NCI-H1417 treated with DMSO at 0.1 percent for 48 hours (cell line): ENCODE measurements at places on chromosomes 12 and 14.
A peak's percentile ranks its signal among the peaks of the same experiment; 100 is the strongest.

DNA sequence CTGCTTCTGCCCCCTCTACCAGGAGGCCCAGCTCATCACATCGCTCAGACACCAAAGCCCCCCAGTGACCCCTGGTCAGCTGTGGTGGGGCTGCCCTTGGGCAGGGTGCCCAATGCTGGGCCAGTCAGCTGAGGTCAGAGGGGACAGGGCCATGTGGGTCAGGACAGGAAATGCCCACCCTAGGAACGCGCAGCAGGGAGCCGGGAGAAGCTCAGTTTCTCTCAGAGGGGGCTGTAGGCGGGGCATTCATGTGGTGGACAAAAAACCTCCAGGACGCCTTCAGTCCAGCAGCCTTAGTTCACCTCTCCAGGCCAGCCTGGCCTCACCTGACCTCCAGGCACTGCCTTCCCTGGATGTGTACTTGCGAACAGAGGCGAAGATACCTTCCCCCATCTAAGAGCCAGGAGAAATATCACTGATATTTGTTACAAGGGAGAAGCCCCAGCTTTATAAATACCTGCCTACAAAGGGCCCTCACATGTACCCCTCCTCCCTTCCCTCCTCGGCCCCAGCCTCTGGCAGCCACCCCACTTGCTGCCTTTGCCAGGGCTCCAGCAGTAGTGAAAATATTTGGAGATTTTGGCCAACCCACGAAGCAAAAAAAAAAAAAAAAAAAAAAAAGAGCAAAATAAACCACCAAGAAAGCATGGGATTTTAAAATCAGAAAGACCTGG, 41.9 kb upstream of the PLEKHG6 start:
- no peak for DNase-seq

- DNase-seq, result no peak
Observed at GRCh38 chr14:61491224-61491623, 169.8 kb downstream of the PRKCH start.

GRCh38 chr12:120490833-120491512, 4.9 kb upstream of the DYNLL1 start:
- DNase-seq, result no peak

GRCh38 chr12:15979096-15980092, 68.3 kb downstream of the DERA start:
- no peak for DNase-seq

GRCh38 chr14:96039633-96040311, 610 bp downstream of the C14orf132 start:
- peak; percentile 51 for DNase-seq

GRCh38 chr14:90892970-90893369, 76.7 kb upstream of the TTC7B start:
- no peak for DNase-seq

DNA sequence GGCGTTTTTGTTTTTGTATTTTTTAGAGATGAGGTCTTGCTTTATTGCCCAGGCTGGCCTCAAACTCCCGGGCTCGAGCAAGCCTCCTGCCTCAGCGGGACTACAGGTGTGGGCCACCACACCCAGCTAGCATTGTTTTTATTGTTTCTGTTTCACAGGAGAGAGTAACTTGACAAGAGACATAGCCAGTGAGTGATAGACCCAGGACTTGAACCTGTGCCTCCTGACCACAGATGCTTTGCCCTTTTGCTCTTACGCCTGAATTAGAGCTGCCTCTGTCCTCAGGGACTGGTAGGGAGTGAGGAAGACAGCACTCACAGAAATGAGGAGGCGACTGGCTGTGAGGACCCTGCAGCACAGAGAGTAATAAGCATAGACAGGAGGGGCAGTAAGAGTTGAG, 2.3 kb downstream of the EVL start:
- DNase-seq, result no peak

DNA sequence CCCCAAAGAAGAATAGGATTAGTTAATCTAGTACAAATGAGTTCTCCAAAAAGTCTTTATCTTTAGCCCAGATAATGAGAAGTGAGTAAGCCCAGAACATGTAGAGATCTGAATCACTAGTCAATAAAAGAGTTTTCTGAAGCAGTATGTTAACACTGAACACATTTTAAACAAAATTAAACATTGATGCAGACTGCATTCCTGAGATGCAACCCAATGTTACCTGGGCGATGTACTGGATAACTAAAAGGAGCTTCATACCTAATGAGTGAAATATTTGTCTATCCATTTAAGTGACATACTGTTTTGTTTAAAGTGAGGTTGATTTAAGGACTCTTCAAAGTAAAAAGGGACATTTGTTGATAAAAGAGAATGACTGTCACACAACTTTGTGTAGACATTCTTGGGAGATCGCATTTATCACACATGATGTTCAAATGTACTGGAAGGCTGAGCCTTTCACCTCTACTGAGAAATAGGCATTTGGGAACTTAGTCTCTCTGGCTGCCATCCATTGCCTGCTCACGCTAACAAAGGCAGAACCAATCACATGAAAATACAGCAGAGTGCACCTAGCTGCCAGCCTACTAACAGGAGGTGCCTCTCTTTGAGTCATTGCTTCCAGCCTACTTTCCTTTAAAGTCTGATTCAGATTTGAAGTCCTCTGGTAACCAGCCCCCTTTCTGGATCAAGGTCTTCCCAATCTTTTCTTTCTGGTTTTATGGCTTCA, 287.7 kb downstream of the BTG1 start:
- no peak for DNase-seq

DNA sequence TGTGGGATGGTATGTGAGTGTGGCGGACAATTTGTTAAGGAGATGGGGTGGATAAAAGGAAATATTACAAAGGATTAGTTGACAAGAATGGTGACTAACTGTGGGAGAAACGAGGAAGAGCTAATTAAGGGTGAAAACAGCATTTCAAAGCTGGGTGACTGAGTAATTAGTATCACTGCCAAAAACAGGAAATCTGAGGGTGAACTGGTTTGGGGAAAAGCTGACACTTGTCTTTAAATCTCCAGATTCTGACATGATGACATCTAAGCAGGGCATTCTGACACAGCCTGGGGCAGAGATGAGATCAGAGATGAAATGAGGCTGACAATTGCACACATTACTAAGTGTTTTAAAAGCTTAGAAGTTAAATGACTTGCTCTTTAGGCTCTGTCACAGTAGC, 42.4 kb upstream of the CCDC175 start:
- DNase-seq, result no peak

DNA sequence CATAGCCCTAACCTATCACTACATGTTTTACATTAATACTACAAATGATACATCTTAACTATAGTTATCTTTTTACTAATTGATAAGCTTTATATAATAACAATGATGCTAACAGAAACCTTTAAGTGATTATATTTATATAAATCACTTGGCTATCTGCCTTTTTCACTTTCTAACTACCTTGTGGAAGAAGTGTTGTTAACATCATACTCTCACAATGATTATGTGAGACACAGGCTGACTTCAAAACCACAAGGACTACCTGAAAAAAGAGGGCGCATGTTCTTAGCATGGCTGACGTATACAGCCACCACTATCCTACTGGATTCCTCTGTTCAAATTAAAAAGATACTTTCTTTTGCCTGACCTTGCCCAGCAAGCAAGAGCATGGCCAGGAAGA, 135.3 kb upstream of the SOX5 start:
- DNase-seq, result no peak

DNA sequence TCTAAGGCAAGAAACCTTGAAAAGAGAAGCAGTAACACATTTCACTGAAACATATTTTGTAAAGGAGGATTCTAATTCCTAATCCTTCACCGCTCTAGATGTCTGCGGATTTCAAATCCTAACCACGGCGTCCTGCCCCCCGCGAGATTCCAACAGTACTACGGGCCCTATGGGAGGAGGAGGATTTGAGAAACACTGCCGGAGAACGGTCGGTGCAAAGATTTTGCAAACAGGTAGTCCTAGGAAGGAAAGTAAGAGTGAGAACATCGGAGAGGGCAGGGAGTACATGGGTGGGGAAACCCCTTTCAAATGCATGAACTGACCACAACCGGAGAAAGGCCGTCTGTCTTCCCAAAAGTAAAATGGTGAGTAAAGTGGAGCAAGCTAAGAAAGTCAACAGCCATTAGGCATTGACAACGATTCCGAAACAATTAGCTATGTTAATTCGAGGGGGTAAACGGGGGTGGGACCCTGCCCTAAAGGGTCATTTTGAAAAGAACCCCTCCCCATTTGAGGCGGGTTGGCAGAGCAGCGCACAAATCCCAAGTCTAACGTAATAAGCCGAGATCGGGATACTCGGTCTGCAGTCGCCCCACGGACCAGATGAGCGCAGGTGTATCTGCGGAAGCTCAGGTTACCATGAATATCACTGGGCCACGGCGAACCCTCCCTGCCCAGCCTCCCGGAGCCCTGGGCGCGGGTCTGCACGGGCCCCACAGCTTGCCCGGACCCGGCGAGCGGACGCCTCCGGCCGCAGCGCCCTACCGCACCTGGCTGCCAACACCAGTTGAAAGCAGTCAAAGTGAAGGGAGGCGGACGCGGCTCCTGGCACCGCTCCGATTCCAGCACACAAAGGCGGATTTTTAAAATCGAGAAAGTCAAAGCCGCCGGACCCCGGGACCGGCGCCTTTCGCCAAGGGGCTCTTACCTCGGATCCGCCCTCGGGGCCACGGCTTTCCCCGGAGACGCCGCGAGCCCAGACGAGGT, 662 bp downstream of the EPS8 start:
- peak; percentile 76 for DNase-seq

DNA sequence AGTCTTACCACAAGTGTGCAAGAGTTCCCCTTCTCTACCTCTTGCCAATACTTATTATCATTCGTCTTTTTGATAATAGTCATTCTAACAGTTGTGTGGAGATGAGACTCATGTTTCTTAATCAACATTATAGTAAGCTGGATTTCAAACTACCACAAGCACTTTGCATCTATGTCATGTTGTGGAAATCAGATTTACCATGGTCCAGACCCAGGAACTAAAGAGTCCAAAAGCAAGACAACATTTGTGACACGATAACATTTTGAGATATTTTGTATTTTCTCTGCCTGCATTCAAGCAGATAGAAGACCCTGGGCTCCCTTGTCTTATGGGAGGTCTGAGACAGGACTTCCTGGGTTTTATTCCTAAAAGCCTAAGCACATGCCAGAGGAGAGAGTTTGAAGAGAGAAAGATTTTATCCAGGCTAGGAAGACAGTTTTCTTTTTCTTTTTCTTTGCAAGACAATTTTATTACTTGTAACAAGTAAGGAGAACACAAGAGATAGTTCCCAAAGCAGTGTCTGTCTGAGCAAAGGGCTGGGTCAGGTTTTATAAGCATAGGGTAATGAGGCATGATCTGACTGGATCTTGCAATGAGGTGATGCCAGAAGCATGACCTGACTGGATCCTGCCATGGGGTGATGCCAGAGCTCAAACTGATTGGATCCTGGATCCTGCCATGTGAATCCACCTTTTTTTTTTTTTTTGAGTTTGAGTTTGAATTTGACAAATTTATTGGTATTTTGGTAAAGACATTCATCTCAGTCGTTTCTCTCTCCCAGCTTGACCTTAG, 180.5 kb upstream of the HMGA2 start:
- DNase-seq, result no peak

DNA sequence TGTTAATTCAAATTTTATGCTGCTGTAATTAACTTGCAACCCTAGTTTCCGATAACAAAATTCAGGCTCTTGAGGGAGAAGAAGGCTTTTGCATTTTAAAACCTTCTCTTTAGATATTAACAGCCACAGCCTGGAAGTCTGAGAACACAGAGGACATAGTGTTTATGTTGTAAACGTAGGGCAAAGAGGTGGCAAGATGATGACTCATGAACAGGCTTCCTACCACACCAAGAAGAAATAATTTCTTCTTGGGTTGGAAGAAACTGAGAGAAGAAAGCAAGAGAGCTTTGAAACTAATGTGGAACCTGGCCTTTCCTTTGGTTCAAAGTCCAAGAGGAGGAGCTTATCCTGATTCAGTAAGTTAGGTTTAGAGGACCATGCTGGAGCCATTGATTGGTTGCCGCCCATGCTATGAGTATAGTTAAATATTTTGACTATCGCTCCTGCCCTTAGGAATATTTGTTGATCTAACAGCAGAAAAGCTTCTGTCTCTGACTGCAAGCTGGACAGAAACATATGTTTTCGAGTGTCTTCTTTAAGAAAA, 31.8 kb downstream of the CCDC198 start:
- no peak for DNase-seq

- no peak for DNase-seq
Observed at GRCh38 chr14:75277815-75278421, 710 bp upstream of the FOS start.

- DNase-seq, result no peak
Observed at GRCh38 chr12:31238764-31239387, 87.1 kb downstream of the SINHCAF start.

- DNase-seq, result no peak
Observed at GRCh38 chr12:13905794-13906193, 75.6 kb downstream of the GRIN2B start.

- DNase-seq, result no peak
Observed at GRCh38 chr12:3083921-3084347, 6.8 kb downstream of the TSPAN9 start.

- DNase-seq, result no peak
Observed at GRCh38 chr14:53896726-53897125, 59.9 kb downstream of the BMP4 start.

DNA sequence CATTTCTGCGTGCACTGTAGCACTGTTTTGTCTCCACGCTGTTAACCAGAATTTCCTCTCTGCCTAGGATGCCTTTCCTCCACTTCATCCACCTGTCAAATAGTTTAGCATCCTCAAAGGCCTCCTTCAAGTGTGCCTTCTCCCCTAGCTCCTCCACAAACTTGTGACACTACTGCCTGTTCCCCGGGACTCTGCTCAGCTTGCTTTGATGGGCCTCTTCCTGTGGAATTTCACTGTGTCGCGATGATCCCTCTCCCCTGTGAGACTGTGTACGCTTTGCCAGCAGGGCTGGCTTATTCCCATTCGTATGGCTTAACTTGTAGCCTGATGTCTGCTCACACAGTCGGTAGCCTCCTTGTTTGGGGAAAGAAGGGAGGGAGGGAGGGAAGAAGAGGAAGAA, 426.8 kb downstream of the VRK1 start:
- DNase-seq, result no peak

GRCh38 chr12:65113621-65114035, 7.5 kb downstream of the WIF1 start:
- DNase-seq, result no peak

GRCh38 chr12:78244916-78245507, 414.3 kb downstream of the NAV3 start:
- DNase-seq, result no peak

- DNase-seq, result no peak
Observed at GRCh38 chr12:60191676-60192359, 596.0 kb downstream of the SLC16A7 start.
